ENCODE measurements at places on chromosomes 2 and 18.
A peak's percentile ranks its signal among the peaks of the same experiment; 100 is the strongest.

DNA sequence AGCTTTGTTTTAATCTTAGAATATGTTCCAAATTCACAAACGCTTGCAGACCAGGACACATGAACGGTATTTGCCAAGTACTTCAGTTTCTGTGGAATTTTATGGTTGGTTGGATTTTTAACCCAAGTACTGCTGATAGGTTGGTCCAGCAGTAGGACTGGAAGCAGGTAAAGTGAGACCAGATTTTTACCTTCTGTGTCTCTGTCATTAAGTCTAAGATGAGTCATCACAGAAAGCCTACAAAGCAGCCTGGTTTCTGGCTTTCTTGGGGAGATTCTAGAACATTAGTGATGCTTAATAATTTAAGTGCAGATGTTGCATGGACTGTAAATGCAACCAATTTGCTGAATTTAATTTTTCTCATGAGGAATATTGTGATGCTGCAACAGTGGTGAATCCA is 100.5 kb downstream of the SCG2 start:
- no peak for DNase-seq

- no peak for DNase-seq
Observed at GRCh38 chr2:74415762-74416395, 5.5 kb downstream of the C2orf81 start.

DNA sequence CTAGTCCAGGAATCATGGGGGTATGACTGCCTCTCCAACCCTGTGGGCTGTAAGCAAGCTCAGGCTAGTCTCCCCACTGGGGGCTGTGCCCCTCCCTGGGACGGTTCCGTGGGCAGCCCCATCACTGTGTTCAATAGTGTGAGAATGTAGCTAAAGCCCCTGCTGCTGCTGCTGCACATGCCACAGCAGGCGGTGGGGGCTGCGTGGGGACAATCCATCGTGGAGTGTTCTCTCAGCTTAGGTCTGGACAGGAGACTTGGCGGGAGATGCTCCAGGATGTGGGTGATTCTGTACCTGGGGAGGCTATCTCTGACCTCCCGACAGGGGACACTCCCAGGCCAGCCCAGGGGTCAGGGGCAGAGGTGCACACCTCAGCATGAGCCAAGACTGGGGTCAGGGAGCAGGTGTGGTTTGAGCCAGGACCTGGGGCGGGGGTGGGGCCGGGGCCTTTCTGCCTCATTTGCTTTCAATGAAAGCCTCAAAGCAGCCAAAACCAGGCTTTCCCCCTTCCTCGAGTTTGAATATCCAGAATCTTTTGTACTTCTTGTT is 10.2 kb downstream of the PKDCC start:
- DNase-seq, result no peak

DNA sequence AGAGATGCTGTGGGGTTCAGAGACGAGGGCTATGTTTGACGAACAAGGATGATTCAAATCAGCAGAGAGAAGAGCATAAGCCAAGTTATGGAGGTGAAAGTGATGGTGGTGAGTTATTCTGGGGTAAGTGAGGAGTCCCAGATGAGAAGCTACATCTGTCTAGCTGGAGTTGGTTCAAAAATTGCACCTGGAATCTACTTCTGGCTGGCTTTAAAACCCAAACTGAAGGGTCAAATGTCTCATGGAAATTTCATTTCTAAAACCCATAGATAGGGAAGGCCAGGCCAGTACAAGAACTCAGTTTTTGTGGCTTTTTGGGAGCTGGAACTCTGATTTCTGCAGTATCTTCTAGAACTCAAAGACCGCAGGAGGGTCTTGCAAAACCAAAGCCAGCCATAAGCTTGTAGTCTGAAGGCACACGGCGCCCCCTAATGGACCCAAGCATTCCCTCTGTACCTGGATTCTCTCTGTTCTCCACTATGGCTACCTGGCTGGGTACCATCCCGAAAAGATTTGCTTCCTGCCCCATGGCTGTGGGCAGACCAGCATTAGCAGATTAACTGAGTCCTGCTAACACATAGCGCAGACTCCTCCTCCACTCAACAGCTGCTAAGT is 229.1 kb upstream of the SLC14A2 start:
- DNase-seq, result peak; percentile 52

- DNase-seq, result peak; percentile 76
Observed at GRCh38 chr2:128536925-128537620, 218.4 kb upstream of the HS6ST1 start.

GRCh38 chr2:239239607-239240413 is 161.0 kb downstream of the HDAC4 start:
- no peak for DNase-seq

DNA sequence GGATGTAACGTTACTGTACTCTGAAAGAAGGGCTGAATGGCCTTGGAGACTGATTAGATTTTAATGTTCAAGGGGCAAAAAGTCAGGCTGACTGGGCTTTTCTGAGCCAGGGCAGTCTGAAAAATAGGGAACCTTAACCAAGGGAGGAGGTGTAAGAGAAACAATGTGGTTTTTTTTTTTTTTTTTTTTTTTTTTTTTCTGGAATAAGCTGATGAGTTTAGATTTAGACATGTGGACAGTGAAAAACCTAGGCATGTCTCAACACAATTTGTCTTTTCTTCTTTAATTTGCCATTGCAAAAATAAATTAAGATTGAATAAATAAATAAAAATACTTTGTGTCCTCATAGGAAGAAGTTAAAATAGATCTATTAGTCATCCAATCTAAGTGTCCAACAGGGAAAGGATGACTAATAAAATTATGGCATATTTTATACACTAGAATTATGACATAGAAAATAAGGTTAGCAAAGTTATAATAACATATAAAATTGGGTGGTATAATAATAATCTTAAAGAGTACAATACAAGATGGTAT is 237.6 kb upstream of the TRIB2 start:
- DNase-seq, result no peak

- DNase-seq, result no peak
Observed at GRCh38 chr18:76524477-76524876, 29.4 kb upstream of the ZNF516 start.

Data from NT2/D1 (cell line).